ENCODE measurements at places on chromosomes 16 and 17.

GRCh38 chr16:5058476-5058875 lies 7.3 kb downstream of the C16orf89 start:
- no peak for DNase-seq

DNA sequence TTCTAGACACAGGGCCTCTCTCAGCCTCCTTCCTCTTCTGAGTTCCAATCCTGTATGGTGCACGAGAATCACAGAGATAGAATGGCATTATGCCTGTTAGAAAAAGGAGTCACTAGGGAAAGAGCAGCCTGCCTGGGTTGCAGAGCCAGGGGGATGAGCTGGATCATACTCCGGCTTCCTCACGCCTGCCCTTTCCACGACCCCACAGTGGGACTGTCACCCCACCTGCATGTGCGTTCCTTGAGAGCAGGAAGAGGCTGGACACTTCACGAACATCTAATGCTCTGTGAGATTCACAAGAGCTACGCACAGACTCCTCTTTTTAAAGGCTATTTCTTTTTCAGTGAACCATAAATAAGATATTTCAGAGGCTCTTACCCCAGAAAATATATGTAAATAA lies 54.8 kb downstream of the N4BP1 start:
- no peak for DNase-seq

GRCh38 chr17:78130090-78130436 lies 508 bp upstream of the TMC8 start:
- no peak for DNase-seq

GRCh38 chr16:15676506-15676905 lies 26.5 kb downstream of the NDE1 start:
- DNase-seq, result no peak
